ENCODE measurements at places on chromosomes 11 and 22.

DNA sequence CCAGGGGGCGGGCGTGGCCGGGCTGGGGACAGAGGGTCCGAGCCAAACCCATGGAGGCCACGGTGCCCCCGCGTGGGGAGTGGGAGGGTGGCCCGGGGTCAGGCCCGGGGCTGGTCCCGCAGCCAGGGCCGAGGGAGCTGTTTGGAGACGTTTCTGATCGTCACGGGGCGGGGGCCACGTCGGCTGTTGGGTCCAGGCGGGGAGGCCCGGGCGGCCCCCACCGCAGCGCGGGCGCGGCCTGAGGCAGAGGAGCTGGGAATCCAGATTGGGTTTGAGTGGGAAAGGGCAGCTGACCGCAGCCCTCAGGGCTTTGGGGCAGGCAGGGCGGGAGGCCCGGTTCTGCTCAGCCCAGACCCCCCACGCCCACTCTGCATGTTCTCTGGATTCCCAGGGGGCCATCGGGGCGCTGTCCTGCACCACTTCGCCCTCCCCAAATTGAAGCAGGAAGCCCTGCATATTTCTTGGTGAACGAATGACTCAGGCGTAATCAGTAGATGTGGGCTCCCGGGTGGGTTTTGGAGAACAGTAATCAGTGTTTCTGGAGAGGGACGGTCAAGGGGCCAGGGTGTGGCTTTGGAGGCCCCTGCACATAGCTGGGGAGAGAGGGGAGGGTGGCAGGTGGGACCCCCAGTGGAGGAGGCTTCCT, 583 bp downstream of the MRPL23 start:
- no peak for DNase-seq

- no peak for DNase-seq
These were observed 47.4 kb upstream of the RAB1B start for GRCh38 chr11:66221012-66221411.

GRCh38 chr11:64117763-64118459, 48.0 kb downstream of the MACROD1 start:
- no peak for DNase-seq

- DNase-seq, result no peak
These were observed 26.1 kb downstream of the GLYATL1 start for GRCh38 chr11:58965246-58965985.

- DNase-seq, result no peak
These were observed 3.8 kb downstream of the RSPH14 start for GRCh38 chr22:23137905-23138561.

DNA sequence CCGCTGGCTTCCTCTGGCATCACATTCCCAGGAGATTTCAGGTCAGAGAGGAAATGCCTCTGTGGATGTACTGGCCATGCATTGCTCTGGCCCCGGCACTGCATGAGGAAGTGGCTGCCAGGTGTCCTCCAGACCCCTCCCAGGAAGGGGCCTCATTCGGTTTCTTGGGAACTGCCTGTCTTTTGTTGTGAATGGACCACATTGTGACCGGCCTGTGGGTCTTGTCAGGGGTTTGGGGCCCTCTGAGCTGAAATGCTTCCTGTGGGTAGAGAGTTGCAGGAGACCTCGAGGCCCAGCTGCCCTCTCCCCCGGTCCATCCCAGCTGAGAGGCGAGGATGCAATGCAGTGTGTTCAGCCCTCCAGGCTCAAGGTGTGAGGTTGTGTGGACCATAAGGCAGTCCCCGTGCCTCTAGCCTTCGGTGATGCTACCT, 18.8 kb upstream of the ST3GAL4 start:
- DNase-seq, result peak; percentile 80

DNA sequence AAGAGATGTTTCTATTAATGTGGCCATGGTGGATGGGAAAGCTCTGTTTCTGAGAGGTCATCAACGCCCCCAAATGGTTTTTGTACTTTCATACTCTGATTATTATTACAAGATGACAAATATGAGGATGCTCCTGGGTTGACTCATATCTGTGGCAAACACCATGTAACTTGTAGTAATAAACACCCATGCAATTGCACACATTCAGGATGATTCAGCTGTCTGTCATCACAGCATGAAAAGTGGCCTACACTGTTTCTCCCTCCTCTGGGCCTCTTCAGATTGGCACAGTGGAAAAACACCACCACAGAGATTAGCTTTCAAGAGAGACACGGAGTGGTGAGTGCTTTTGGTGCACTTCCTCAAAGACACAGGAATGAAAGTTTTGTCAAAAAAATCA, 85.4 kb downstream of the MTNR1B start:
- DNase-seq, result peak; percentile 54

DNA sequence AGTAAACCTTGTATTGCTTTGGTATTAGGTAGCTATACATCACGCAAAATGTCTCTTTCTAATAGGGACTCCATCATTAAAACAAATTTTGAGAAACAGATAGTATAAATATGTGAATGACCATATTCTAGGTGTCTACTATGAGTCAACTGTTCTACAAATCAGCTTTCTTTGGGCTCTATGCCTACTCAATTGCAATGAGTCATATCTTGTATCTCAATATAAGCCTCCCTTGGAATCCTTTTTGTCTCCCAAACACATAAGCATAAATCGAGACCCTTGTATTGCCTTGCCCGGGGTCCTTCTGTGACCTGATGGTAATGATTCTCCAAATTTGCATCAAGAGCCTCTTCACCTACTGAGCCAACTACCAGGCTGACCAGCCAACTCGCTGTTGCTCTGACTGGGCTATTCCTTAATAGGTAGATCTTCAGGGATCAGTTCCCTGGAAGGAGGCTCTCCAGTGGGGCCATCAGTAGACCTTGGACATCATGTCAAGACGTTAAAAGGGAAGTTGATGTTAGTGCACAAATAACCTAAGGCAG, 22.2 kb downstream of the BLID start:
- DNase-seq, result no peak

DNA sequence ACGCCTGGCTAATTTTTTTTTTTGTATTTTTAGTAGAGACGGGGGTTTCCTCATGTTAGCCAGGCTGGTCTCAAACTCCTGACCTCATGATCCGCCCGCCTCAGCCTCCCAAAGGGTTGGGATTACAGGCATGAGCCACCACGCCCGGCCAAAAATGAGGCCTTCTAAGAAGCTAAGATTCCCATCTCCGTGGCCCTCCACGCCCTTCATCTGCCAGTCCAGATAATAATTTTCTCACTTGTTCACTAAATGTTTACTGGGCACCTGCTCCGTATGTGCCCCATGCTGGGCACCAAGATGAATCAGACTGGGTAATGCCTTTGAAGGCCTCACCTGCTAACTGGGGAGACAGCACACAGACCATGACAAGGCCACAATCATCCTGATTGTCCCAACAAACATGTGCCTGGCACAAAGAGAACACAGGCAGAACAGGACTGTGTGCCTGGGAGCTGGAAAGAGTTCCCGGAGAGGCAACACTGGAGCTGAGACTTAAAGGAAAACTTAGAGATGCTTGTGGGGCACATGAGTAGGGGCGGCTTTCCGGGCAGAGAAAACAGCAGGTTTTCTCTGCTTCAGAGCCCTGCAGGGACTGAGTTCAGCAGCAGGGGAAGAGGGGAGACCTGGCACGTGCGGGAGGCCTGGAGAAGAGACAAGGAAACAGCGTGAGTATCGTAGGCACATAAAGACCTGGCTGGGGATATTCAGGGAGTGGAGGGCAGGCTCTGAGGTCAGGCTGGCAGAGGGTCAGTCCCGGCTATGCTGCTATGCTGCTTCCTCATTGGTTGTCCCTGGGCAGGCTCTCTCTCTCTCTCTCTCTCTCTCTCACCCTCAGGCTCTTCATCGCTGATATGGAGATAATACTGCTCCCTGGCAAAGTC, 2.4 kb downstream of the KIAA0930 start:
- DNase-seq, result no peak

DNA sequence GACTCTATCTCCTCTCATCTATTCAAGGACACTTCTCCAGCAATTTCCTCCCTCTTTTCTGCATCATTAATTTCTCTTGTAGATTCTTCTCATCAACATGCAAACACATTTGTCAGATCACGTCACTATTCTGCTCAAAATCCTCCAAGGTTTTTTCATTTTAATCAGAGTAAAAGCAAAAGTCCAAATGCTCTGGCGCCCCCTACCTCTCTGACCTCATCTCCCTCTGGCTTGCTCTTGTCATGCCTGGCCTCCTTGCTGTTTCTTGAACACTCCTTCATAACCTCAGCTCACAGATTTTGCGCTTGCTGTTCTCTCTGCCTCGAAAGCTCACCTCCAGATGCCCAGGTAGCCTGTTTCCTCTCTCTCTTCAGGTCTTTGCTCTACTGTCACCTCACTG, 22.4 kb downstream of the RTCB start:
- DNase-seq, result no peak

- DNase-seq, result no peak
These were observed 25.0 kb downstream of the YAP1 start for GRCh38 chr11:102135256-102135655.

- DNase-seq, result no peak
These were observed 663.9 kb downstream of the DLG2 start for GRCh38 chr11:84963240-84963639.

GRCh38 chr11:14905104-14906033, 13.3 kb upstream of the CYP2R1 start:
- peak; percentile 36 for DNase-seq

- DNase-seq, result no peak
These were observed 46.2 kb upstream of the LMO1 start for GRCh38 chr11:8309862-8310261.

DNA sequence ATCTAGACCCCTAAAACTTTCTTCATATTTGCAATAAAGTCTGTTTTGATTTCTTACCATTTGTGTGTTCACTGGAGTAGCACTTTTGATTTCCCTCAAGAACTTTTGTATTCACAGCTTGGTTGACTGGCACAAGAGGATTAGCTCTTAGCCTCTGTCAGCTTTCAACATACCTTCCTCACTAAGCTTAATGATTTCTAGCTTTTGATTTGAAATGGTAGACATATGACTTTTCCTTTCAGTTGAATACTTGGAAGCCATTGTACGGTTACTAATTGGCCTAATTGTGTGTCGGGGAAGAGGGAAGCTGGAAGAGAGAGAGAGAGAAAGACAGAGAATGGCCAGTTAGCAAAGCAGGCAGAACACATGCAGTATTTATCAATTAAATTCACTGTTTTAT, 180.5 kb downstream of the ARHGAP42 start:
- DNase-seq, result no peak

DNA sequence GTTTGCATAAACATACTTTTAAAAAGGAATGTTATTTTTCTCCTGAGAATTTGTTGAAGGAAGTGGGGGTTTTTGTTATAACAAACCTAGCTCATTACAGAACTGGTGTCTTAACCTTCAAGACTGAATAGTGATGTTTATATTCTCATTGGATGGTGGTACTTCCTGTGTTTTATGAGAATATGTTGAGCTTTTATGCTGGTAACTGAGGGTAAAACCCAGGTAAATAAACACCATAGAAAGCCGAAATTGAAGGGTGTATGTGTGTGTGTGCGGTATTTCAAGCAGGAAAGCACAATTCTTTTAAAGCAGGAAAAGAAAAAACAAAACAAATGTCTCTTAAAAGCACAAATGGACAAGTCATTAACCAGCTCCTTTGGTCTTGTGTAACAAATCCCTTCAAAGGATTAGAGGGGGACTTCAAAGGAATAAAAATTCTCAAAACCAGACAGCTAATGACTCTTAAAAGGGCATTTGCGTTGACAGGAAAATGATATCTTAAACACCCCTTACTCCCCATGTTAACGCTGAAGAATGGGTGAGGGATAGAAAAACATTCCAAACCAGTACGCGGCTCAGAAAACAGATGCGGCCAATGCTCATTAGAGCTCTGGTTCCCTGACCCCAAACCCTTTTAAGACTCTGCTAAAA, 23.8 kb downstream of the LMO2 start:
- DNase-seq, result no peak

DNA sequence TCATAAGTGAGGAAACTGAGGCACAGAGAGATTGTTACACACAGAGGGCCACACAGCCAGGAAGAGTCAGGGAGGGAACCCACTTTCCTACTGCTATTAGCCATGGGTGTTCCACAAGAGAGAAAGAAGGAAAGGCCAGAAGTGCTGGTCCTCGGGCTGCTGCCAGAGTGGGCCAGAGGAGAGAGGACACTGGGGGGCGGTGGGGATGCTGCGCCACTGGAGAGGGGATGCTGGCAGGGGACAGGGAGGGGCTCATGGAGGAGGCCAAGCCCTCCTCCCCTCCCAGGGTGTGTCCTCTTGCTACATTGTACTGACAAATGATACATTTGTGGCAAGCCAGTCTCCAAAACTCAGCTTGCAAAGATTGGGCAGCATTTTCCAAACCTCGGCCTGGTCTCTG, 9.9 kb downstream of the IL10RA start:
- DNase-seq, result no peak

DNA sequence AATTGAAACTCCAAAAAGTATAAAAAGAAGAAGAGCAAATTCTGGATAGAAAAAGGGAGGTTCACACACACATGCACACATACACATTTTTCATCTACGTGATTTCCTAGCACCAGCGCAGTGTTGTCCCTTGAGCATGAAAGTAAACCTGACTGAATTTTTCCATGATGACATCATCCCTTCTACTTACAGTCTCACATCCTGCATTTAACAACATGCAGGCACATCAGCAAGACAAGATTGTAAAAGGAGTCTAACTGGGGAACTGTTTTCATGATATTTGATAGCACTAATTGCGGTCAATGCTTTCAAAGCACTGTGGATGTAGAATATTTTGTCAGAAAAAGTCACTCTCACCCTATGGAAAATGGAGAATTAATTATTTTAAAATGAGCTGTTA, 36.6 kb downstream of the GAS2 start:
- DNase-seq, result peak; percentile 86

DNA sequence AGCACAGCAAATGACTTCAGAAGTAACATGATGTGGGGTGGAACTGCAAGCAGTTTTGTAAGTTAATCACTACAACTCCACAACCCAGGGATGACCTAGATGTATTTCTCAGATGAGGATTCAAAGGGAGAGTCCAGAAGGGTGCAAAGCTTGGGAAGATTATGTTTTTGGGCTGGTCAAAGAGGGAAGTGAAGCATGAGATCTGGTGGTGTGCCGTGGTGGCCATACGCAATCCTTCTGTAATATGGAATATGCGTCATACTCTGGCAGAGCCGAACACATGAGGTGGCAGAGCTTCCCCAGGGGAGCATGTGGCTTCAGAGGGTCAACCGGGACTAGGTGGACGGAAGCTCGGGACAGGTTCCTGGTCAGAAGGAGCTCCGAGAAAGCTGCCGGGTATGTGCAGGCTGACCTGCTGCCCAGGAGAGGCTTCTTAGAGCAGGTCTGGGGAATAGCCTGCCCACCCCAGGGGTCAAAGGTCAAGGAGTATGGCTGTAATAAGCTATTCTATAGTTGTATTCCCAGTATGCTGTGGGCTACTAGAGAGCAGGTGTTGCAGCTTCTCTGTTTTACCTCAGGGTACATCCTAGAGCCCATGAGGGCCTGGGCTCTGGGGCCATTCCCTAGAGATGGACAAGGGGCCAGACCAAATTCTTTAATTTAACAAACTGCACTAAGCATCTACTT, 70.1 kb upstream of the PHOX2A start:
- no peak for DNase-seq

DNA sequence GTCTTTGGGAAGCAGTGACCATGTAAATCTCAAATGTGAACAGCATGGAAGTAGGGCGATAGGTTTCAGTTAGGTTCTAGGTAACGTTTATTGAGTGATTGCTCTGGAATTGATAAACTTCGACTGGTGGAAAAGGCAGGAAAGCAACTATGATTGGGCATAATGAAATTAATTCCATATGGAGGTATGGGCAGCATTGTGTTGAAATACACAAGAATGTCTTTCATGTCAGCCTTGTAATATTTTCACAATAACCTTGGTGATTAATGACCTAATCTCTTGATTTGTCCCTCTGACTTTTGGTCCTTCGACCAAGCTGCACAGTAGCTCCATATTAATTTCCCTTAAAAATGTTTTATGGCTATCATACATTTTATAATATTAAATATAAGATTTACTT, 2.8 kb downstream of the CEP57 start:
- DNase-seq, result no peak

- DNase-seq, result no peak
These were observed 11.1 kb upstream of the OR8B3 start for GRCh38 chr11:124409906-124410305.

Measured in kidney capillary endothelial cell (primary cell).